ENCODE measurements at places on chromosomes 1 and 21. TPM values are rescaled to one million over a fixed set of nuclear protein-coding genes. Genes with fewer than 3 reads are reported as not detected.

DNA sequence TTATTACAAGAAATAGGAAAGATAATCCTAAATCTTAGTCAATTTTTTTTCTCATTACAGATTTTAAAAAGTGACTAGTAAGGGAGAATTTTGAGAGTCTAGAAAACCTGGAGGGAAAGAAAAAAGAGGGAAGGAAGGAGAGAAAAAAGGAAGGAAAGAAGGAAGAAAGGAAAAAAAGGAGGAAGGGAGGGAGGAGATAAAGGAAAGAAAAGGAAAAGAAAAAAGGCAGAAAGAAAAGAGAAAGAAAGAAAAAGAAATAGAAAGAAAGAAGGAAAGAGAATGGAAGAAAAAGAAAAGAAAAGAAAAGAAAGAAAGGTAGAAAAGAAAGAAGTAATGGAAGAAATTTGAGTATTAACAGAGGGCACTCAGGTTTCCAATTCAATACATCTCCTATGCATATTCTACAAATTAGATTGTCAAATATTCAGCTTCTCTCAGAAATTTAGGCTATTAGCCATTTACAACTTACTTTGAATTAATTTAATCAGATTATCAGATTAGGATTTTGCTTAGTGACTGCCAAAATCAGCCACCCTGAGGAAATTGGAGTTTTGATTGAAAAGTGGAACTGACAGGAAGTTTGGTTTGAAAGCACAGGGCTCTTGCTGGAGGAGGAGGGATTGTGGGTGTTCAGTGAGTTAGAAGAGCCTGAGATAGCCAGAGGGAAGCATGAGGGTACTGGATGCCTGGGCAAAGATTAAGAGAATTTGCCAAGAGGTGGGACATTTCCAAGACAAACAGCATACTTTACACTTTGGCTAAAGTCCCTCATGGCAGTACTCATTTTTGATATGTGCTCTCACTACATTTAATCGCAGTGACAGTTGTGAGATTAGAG lies 677.8 kb downstream of the USP25 start:
- H3K36me3 ChIP-seq = no peaks in the 10 kb centered on the region
- H3K4me1 ChIP-seq = no peaks in the 10 kb centered on the region
- no peak for DNase-seq

- H3K27ac ChIP-seq = no peak overlapping the region
- DNase-seq = no peak
- H3K4me1 ChIP-seq = peaks cover 6% of the 10 kb centered on the region
- no peak overlapping the region for H3K4me3 ChIP-seq
- H3K36me3 ChIP-seq = no peaks in the 10 kb centered on the region
Observed at GRCh38 chr1:172112576-172112975, 271.3 kb downstream of the DNM3 start.

DNA sequence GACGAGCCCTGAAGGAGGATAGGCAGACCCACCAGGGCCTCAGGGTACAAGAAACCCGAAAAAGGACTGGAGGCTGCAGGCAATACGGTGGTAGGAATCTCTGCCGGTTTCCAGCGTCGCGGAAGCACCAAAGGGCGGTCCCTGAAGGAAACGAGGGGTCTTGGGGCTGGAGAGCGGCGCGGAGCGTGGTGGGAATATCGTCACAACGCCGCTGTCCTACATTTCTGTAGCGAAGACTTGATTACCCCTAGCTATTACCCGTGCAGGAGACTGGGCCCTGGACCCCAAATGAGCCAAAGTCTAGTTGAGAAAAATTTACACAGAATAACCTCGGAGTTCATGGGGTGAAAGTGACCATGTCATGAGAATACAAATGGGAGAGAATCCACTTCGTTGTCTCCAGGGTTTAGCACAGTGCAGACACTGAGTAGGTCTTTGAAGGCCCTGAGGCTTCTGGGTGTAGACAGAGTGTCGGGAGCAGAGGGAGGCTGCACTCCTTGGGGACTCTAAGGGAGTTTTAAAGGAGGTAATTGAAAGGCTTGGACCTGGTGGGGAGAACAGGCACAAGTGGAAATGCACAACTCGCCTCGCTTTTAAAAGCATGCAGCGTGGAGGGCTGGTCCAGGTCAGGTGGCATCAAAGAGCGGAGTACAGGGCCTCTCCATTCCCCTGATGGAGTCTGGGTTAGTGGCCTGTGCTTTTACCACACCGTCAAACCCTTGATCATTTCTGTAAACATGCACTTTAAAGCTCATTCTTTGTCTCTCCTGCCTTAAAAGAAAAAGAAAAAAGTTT lies 1.5 kb downstream of the ATP1A1 start:
- peak overlapping the region; percentile 97 for H3K27ac ChIP-seq
- H3K4me1 ChIP-seq = peaks cover 66% of the 10 kb centered on the region
- no peaks in the 10 kb centered on the region for H3K36me3 ChIP-seq
- no peaks in the 10 kb centered on the region for H3K27me3 ChIP-seq
- DNase-seq = no peak

GRCh38 chr1:5913078-5913845 lies 79.0 kb downstream of the NPHP4 start:
- H3K27me3 ChIP-seq = no peaks in the 10 kb centered on the region
- no peak for DNase-seq
- H3K4me1 ChIP-seq = peaks cover 6% of the 10 kb centered on the region
- no peak overlapping the region for H3K4me3 ChIP-seq

DNA sequence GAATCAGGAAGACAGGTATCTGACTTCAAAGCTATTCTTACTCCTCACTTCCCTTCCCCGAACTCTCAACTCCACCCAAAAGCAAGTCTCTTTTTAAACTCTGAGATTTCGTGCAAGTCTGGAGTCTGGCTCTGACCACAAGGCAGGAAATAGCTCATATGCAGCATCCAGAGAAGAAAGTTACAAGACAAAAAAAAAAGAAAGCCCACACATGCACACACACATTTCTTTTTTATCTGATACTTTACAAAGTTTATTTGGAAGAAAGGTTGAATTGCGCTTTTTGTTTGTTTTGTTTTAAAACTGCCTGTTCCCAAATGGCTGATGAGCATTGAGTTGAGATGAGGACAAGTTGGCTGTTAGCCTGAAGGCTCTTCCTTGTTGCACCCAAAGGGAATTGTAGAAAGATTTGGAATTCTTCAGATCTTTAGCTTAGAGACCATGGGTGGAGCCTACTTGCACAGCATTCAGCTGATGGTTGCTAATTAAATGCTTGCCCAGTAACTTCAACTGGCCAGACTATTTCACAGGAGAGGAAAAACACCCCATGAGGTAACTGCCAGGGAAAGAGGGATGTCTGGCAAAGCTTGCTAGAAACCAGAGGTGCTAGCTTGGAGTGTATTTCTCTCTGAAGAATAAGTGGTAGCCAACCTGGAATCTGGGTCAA lies 490.3 kb downstream of the TTLL7 start:
- no peak for DNase-seq
- H3K27me3 ChIP-seq = no peaks in the 10 kb centered on the region
- no peaks in the 10 kb centered on the region for H3K36me3 ChIP-seq
- H3K27ac ChIP-seq = peak overlapping the region; percentile 59
- H3K4me1 ChIP-seq = peaks cover 18% of the 10 kb centered on the region

DNA sequence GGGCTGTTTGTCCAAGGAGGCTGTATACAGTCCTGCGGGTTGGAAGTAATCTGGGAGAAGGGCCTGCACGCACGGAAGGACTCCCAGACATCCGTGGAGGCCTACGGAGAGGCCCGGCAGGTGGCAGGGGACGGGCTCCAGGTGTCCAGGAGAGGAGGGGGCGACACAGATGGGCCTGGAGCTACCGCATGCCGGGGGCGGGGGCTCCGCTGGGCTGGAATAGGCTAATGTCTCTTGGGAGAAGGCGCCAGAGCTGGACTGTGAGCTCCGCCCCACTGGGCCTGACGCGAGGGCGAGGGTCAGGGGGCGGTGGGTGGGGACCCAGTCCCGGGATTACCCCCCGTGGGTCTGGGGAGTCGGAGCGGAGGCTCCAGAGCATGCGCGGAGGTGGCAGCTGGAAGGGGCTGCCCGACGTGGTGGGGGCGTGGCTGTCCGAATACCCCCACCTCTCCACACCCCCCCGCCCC lies 659 bp downstream of the AGO1 start:
- peak overlapping the region; percentile 93 for H3K4me3 ChIP-seq
- H3K27me3 ChIP-seq = no peaks in the 10 kb centered on the region
- peaks cover 4% of the 10 kb centered on the region for H3K36me3 ChIP-seq
- peak overlapping the region; percentile 64 for H3K27ac ChIP-seq
- DNase-seq = no peak

DNA sequence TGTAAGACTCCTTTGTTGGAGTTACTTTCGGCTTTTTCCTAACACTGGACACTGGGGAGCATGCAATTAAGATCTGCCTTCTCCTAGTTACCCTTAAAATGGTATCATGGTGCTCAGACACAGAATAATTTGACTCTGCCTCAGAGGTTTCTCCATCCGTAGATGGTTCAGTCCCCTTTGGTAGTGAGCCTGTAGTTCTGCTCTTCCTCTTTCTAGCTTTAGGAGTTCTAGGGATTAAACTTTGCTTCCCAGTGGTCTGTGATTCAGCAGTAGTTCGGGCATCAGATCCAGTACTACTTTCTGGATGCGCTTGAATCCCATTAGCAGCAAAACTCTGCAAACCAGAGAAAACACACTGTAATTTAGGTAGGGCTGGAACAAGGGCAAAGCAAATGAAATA lies 1.5 kb downstream of the DNTTIP2 start:
- no peak overlapping the region for H3K4me3 ChIP-seq
- no peaks in the 10 kb centered on the region for H3K27me3 ChIP-seq
- peaks cover 45% of the 10 kb centered on the region for H3K36me3 ChIP-seq
- no peak overlapping the region for H3K27ac ChIP-seq

DNA sequence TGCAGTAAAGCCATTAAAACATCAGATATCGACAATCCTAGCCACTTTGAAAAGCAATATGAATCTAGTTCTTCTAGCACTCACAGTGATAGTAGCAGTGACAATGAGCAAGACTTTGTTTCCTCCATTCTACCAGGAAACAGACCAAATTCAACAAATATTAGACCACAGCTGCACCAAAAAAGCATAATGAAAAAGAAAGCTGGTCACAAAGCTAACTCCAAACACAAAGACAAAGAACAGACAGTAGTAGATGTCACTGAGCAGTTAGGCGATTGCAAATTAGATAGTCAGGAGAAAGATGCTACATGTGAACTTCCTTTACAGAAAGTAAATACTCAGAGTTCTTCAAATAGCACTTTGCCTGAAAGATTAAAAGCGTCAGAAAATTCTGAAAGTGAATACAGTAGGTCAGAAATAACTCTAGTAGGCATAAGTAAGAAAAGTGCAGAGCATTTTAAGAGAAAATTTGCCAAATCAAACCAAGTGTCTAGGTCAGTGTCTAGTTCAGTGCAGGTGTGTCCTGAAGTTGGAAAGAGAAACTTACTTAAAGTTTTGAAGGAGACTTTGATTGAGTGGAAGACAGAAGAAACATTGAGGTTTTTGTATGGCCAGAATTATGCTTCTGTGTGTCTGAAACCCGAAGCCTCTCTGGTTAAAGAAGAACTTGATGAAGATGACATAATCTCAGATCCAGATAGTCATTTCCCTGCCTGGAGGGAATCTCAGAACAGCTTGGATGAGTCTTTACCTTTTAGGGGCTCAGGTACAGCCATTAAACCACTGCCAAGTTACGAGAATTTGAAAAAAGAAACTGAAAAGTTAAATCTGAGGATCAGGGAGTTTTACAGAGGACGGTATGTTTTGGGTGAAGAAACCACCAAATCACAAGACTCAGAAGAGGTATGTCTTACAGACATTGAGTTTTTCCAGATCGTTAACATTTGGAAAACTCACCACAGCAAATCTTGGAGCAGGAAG lies 24.9 kb downstream of the RPAP2 start:
- H3K4me1 ChIP-seq = no peaks in the 10 kb centered on the region
- H3K4me3 ChIP-seq = no peak overlapping the region
- peaks cover 70% of the 10 kb centered on the region for H3K36me3 ChIP-seq
- no peak overlapping the region for H3K27ac ChIP-seq

DNA sequence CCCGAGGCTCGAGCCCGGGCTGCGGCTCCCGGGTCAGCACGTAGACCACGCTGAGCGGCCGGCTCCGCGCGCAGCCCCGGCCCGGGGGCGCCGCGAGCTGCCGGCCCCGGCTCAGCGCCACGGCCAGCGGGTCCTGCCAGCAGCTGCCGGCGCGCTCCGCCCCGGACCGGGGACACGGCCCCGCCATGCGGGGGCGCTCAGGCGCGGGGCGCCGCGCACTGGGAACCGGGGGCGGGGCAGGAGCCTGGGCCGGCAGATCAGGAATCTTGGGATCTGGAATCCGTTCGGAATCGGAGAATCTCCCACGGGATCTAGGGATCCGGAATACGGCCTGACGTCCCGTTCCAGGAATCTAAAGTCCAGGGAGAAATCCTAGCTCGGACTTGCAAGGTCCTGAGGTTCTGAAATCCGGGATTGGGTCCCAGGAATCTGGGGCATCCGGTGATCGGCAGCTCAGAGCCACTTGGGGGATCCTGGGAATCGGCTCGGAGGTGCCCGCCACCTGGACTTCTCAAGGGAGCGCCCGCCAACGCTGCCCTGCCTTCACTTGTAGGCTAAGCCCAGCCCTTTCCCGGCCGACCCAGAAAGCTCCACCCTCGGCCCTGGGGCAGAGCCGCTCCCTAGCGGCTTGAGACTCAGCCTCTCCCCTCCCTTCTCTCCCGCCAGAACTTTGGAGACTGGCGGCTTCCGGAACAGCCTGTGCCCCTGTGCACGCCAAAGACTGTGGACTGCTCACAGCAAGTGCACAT lies at the start of gene MAP3K6:
MAP3K6 (minus strand) TSS at position 551 of the 749 bp plus-strand sequence; CDS start at position 187, 364 bp downstream.
- peaks cover 31% of the 10 kb centered on the region for H3K36me3 ChIP-seq
- no peaks in the 10 kb centered on the region for H3K27me3 ChIP-seq
- peaks cover 48% of the 10 kb centered on the region for H3K4me1 ChIP-seq
- peak within 1 kb of the TSS; percentile 60 for H3K4me3 ChIP-seq
- peak; percentile 95 for DNase-seq
- peak within 1 kb of the TSS; percentile 99 for H3K27ac ChIP-seq

- no peaks in the 10 kb centered on the region for H3K27me3 ChIP-seq
- no peak overlapping the region for H3K27ac ChIP-seq
- H3K36me3 ChIP-seq = no peaks in the 10 kb centered on the region
Observed at GRCh38 chr1:89070509-89070908, 5.5 kb upstream of the GBP1 start.

- H3K4me3 ChIP-seq = no peak overlapping the region
- no peak overlapping the region for H3K27ac ChIP-seq
Observed at GRCh38 chr1:214660190-214660589, 57.2 kb downstream of the CENPF start.

DNA sequence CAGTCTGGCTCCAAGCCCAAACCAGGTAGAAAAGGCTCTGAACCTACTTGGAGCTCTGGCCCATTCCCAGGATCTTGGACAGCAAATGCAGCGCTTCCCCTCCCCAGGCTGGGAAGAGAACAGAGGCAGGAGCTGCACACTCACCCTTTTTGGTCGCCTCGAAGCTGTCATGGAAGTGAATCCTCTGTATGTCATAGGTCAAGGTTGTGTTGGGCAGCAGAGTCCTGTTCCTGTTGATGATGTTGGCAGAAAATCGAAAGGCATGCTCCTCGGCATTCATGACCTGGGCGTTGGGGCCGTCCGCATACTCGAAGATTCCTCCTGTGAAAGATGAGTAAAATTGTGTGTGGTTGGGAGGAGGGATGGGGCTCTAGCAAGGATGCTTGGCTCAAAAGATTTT lies 143.5 kb downstream of the GRIK3 start:
- H3K36me3 ChIP-seq = no peaks in the 10 kb centered on the region
- H3K27me3 ChIP-seq = peaks cover 28% of the 10 kb centered on the region
- DNase-seq = peak; percentile 44
- H3K4me1 ChIP-seq = no peaks in the 10 kb centered on the region
- no peak overlapping the region for H3K27ac ChIP-seq
- H3K4me3 ChIP-seq = no peak overlapping the region

Gene VCAM1
- 2.2 TPM for total RNA-seq

Gene AMY1B
- not detected for total RNA-seq

Gene NPPB
- total RNA-seq = not detected

Gene SIM2
- not detected for total RNA-seq

Gene OR6K3
- total RNA-seq = not detected

Gene GBP1
- 13.0 TPM for total RNA-seq

Gene SPATA46
- total RNA-seq = not detected
